ENCODE measurements at places on chromosomes 6 and 20.

DNA sequence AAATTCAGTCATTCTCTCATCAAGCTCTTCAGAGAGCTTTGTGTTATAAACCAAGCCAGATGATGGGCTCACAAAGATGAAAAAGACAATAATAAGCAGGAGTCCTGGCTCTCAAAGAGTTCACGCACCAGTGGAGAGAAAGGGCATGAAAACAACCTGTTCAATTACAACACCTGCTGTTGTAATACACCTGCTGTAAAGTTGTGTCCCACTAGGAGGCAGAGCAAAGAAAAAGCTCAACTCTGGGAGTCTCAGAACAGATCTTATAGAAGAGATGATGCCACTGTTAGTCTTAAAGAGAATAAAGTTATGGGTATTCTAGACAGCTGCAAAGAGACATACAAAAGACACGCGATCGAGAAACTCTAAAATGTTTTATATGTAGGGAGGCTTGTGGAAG lies 100.6 kb downstream of the DCDC2 start:
- DNase-seq: peak; percentile 32

DNA sequence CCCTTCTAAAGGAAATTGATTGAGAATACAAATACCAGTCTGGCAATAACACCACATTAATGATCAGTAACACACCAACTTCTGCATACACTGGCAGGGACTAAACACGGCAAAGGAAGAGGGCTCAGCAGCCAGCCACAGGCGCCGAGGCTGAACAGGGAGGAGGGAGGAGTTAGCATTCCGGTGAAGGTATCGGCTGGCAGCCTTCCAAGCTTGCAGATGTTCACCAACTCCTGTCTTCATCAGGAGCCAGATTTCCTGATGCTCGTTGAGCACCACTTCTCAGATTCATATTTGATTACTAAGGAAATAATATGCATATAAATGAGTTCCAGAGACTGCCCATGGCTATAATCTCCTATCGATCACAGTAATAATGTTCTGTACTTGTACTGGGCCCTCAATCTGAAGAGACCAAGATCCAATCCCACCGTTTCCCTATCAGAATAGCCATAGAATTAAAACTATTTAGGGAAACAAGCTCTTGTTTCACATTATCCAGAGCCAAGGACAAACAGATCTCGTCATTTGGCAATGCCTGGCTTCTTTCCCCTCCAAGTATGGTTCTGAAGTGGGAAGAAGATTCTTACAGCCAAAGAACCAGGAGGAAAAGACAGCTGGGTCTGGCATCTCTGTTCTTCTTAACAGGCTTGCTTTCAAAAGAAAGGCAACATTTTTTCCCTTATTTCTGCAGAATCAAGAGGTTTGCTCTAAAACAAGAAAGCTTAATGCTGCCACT lies 42.2 kb downstream of the GFOD1 start:
- DNase-seq: peak; percentile 94

DNA sequence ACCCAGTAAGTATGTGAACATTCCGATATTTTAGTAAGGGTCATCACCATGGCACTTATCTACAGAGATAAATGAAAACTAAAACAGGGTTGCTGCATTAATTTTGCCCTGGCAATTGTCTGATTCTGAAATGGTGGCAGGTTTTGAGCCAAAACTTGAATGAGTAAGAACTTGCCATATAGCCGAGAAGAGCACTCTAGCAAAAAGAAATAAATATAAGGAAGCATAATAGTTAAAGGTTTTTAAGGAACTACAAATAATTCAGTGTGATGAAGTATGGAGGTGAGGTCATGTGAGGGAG lies 68.5 kb upstream of the BTN3A2 start:
- DNase-seq: no peak

GRCh38 chr6:112434896-112435435 lies 87.8 kb downstream of the RFPL4B start:
- no peak for DNase-seq

DNA sequence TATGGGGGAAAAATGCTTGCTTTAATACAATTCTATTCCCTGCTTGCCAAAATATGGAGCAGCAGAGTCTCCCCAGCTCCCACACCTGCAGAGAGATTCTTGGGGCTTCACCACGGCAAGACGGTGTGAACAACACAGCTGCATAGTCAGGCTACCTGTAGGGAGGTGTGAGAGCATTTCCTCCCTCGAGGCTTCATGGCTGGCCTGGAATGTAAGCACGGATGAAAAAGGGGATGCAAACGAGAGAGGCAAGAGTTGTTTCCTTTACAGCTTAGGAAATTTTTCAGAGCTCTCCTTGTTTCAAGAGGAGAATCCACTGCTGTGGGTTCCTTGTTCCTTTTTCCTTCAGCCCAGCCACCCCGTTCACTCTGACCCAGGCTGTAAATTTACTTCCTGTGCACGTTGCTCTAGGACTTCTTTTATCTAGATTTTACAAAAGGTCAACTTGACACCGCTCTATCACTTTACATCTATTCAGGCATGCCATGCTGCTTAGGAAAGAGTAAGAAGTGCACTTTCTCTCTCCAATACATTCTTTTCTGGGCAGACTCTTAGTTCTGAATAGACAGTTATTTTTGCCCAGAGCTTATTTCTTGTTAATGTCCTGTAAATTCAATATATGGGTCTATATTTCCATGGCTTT lies 197.1 kb downstream of the KHDC1L start:
- no peak for DNase-seq

GRCh38 chr6:134517145-134517658 lies 199.3 kb upstream of the SGK1 start:
- DNase-seq: no peak

- DNase-seq: no peak
Observed at GRCh38 chr6:113370508-113371502, 486.3 kb upstream of the MARCKS start.

DNA sequence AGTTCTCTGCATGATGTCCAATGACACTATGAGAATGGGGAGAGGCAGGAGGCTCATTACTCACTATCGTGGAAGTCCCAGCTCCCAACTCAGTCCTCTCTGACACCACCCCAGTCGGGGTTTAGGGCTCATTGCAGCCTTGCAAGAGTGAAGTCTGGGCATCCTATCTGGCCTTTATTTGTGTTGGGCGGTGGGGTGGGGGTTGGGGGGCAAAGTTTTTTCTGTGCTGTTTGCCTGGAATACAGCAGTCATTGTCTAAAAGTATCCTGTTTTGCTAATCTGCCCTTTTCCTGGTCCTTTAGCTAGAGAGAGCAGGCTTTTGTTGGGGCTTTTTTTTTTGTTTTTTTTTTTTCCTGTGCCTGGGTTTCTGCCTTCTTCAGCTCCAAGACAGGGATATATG lies 174.2 kb downstream of the MYLK4 start:
- no peak for DNase-seq

DNA sequence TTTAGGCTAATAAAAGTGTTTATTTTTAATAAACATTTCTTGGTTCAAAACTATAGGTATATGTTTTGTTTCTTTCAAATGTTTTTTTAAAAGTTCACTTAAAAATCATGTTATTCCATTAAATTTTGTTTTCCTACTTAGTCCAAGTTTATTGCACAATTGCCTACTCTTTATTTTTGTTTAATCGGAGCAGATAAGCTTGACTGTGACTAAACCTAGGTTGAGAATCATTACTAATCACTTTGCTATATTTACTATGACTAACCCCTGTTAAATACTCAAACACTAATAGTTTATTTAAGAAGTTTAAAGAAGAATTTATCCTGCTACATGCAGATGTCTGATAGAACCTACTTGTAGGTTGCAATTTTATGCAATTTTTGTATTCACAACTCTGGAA lies 18.8 kb downstream of the MAP3K4 start:
- DNase-seq: no peak

DNA sequence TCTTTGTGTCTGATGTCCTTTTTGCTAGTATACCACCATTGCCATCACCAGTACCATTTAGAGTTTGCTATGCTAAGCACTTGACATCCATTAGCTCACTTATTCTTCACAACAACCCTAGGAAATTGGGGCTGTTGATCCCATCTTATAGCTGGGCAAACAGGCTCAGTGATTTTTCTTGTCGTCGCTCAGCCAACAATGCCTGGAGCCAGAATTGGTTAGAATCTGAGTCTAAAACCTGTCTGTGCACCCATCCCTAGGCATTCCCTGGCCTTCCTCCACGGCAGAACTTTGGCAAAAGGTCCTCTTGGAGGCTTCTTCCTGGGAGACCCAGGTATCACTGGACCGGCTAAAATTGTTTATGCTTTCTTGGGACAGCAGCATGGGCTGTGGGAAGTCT lies 20.9 kb downstream of the PHF20 start:
- DNase-seq: no peak

DNA sequence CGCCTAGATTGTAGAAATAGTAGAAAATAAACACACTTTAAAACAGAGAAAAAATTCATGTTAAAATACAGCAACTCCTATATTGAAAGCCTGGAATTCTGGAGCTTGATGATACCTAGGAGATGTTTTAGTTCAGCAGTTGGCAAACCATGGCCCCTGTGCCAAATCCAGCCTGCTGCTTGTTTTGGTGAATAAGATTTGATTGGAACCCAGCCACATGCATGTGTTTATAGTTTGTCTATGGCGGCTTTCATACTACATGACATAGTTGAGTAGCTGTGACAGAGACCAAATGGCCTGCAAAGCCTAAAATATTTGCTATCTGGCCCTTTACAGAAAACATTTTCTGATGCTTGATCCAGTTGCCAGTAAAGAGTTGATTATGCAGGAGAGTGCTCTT lies 57.2 kb downstream of the PAX1 start:
- DNase-seq: no peak

GRCh38 chr6:20723236-20723635 lies 189.0 kb downstream of the CDKAL1 start:
- DNase-seq: no peak

DNA sequence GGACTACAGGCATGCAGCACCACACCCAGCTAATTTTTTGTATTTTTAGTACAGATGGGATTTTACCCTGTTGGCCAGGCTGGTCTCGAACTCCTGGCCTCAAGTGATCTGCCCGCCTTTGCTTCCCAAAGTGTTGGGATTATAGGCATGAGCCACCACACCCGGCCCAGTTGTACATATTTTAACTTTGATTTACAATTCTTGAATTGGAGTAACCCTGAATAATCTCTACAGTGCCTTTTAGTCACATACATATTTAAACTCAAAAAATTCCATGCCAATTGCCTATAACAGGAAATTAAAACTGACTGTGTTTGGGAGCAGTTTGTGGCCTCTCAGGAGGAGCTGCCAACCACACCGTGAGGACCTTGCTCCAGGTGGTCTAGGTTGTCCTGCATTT lies 199.8 kb upstream of the PDE10A start:
- no peak for DNase-seq

GRCh38 chr6:28303570-28303969 lies 22.2 kb downstream of the PGBD1 start:
- no peak for DNase-seq

DNA sequence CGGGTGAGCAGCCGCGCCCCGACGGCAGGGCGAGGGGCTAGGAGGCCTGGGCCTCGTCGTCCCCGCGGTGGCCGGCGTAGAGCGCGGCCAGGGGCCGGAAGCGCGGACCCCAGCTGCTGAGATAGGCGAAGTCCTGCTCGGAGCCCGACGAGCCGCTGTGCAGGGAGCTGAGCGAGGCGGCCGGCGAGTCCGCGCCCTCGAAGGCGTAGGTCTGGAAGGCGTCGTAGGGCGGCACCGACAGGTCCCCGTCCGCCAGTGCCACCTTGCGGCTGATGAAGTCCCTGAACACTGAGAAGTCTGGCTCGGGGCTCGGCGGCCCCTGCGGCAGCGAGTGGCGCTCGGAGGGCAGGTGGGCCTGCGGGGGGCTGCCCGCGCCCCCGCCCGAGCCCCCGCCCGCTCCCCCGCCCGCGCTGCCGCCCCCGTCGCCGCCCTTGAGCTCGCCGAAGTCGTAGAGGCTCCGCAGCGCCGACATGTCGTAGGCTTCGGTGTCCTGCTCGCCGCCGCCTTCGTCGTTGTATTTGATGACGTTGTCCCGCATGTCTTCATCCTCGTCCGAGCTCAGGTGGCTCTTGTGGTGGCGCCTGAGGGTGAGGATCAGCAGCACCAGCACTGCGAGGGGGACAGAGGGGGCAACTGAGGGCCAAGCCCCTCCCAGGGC lies 56.5 kb downstream of the CD40 start:
- peak; percentile 85 for DNase-seq

GRCh38 chr6:107746461-107747030 lies 77.6 kb downstream of the SCML4 start:
- DNase-seq: no peak

DNA sequence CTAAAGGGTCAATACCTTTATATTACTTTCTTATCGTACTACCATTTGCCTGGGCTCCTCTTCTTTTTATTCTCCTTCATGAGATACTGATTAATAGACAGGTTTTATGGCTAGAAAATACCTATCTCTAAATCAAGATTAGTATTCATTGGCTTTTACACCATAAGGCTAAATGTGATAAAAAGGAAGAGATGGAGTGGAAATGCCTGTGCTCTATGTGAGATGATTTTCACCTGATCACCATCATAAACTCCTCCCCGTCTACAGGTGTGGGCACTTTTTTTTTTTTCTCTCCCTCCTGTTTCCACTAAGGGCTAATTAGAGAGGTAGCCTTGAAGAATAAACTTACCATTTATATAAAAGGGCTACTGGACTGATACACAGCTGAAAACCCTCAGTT lies at the start of gene GLYATL3:
TSS of gene GLYATL3 (plus strand) at position 301 of the 400 bp plus-strand sequence. CDS start 12,068 bp downstream, outside the sequence.
- DNase-seq: no peak

- DNase-seq: no peak
Observed at GRCh38 chr6:150243620-150244314, 100.9 kb downstream of the PPP1R14C start.

- DNase-seq: no peak
Observed at GRCh38 chr20:57991211-57991881, 237.1 kb downstream of the ANKRD60 start.

- no peak for DNase-seq
Observed at GRCh38 chr20:9532069-9532838, 17.9 kb downstream of the LAMP5 start.

DNA sequence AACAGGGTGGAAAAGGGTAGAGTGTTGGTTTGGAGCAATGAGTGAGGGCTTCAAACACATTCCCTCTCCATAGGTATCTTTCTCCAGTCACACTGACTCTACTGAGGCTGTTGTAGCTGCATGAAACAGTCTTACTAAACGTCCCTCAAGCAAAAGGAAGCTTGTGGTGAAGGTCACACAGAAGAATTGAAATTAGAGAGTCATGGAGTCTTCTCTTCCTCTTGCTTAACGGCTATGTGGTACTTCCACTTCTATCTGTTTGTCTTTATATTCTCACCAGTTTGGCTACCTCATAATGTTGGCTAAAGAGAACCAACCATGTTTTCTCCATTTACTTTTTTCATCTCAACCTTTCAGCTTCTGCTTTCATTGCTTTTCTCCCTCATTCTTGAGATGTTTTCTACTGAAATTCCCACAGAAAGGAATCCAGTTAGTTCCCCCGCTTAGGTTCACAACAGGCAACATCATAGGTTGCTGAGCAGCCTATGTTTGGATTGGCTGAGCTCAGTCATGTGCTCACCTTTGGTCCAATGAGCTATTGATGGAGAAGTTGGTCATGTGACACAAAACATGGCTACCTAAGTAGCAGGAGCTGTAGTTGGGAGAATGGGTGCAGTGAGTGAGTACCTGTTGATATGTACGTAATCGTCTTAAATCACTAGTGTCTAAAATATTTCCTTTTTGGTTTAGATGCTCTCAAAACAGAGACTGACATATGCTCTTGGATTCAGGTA lies 99.8 kb downstream of the SNAP25 start:
- no peak for DNase-seq

Measured in brain (organoid and tissue), 16 donors.